ENCODE measurements at places on chromosomes 5 and 9.
A peak's percentile ranks its signal among the peaks of the same experiment; 100 is the strongest.

- DNase-seq, result no peak
Observed at GRCh38 chr9:130923611-130924447, 15.2 kb downstream of the FIBCD1 start.

DNA sequence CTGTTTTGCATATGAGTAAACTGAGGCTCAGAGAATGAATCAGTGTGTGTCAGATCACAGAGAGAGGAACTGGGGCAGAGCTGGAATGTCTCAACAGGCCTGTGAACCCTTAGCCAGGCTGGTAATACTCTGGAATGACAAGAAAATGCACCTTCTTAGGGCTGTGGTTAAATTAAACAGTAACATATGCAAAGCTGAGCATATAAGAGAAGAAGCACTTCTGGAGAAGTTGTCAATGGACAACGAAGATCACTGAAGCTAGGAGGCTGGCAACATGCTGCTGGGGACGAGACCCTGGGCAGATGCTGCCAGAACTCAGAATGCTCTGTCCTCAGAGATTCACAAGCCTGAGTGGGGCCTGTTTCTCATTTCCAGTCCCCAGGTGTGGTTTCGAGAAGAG, 64.6 kb upstream of the EPB41L4B start:
- no peak for DNase-seq

DNA sequence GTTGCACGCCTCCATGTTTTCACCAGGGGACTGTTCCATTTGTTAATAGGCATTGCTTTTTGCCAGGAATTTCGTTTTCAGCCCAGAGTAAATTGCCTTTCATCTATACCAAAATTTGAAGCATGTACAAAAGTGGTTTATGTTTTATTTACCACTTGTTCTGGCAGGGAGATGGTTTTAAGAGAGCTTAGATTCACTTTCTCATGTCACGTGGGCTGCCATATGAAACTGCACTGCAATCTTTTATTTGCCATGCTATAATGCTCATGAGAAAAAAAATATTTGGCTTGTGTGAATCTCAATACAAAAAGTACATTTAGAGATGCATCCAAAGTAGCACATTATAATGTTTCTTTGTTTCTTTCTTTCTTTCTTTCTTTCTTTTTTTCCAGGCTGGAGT, 284.1 kb upstream of the GRIA1 start:
- no peak for DNase-seq

- DNase-seq, result no peak
Observed at GRCh38 chr9:9341203-9341602, 1271.6 kb downstream of the PTPRD start.

GRCh38 chr5:109407913-109408312, 1.9 kb downstream of the PJA2 start:
- peak; percentile 58 for DNase-seq

DNA sequence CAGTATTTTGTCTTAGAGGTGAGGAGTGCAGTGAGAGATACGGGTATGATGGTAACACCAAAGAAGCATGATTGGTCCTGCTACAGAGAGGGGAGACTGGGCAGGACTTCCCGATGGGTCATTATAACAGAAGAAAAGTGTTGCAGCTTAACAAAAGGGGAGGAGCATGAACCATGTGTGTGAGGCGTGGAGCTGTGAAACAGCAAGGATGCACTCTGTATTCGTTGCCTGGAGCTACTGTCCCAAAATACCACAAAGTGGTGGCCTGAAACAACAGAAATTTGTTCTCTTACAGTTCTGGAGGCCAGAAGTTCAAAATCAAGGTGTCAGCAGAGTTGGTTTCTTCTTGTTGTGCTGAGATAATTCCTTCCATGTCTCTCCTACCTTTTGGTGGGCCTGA, 59.4 kb upstream of the GRHPR start:
- DNase-seq, result no peak

DNA sequence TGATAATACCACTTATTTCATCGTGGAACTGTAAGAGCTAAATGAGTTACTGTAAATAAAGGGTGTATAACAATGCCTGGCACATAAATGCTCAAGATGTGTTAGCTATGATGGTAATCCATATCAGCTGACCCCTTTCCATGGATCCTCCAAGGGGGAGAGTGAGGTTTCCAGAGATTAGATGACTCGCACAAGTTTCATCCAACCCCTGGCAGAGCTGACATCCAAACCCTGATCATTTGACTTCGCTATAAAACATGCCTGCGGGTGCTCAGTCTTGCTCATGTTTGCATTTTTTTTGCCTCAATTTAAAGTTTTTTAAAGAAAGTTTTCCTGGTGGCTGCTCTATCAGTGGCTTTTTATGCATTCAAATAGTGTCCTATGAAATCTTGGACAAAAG, 145.7 kb upstream of the SMIM23 start:
- no peak for DNase-seq

GRCh38 chr5:77957-78804, 13.8 kb upstream of the PLEKHG4B start:
- DNase-seq, result peak; percentile 40

- no peak for DNase-seq
Observed at GRCh38 chr5:17748941-17749340, 114.7 kb downstream of the TAF11L14 start.

Data from hematopoietic multipotent progenitor cell treated with erythropoietin and hydrocortisone succinate and interleukin-3 and kit ligand, for 8 days (in vitro differentiated cells).